ENCODE measurements at places on chromosomes 11 and 22. TPM values are rescaled to one million over a fixed set of nuclear protein-coding genes. Genes with fewer than 3 reads are reported as not detected.

DNA sequence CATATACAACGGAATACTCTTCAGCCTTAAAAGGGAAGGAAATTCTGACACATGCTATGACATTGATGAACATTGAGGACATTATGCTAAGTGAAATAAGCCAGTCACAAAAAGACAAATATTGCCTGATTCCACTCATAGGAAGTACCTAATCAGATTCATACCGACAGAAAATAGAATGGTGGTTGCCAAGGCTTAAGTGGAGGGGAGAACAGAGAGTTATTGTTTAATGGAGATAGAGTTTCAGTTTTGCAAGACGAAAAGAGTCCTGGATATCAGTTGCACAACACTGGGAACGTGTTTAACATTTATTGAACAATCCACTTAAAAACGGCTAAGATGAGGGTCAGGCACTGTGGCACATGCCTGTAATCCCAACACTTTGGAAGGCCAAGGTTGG is 45.6 kb upstream of the HIPK3 start:
- no peak for DNase-seq

The EI24 gene
- 12.4 TPM for total RNA-seq

DNA sequence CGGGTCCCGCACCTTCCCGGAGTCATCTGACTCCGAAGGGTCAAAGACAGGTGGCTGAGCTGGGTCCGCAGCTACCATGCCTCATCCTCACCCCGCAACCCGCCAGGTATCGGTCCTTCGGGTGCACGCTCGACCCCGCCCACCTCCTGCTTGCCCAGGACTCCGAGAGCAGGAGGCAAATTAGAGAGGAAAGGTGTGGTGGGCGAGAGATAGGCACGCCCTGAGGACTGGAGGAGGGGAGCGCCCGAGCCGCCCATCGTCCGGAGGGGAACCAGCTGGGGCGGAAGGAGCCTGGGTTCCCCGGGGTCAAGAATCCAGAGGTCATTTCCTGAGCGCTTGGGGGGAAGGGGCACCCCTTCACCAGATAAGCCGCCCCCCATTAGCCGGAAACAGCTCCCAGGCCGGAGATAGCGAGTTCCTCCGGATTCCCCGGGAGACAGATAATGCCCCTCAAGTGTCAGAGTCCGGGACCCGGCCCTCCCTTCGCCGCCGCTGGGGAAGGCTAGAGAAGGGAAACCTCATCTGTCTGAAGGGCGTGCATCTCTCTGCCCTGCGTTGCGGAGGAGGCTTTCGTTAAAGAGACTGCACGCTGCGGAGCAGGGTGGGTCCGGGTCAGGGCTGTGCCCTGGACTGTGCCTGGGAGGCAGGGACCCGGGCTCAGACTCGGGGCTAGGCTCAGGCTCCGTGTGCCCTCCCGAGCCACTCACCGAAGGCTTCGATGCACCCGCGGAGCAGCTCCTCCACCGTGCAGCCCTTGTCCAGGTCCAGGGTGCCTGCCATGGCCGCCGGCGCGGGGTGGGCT is 1.7 kb downstream of the RASGRP2 start:
- no peak for DNase-seq

The SYCE3 gene
- total RNA-seq = 0.80 TPM

The CDON gene
- total RNA-seq = 2.8 TPM

DNA sequence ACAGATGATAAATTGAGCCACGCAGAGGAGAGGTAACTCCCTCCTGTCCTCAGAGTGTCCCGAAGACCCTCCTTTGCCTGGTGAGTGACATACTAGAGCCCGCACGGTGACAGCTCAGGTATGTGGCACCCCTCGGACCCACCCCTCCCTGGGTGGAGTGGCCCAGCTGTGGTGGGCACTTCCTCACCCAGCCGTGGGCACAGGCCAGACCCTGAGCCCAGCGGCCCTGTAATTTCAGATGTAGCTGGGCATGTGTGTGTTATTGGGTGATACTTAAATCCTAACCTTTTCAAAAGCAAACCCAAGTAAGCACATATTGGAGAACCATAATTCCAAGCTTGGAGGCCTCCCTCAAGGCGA is 93.2 kb downstream of the WNT7B start:
- peak; percentile 41 for DNase-seq

DNA sequence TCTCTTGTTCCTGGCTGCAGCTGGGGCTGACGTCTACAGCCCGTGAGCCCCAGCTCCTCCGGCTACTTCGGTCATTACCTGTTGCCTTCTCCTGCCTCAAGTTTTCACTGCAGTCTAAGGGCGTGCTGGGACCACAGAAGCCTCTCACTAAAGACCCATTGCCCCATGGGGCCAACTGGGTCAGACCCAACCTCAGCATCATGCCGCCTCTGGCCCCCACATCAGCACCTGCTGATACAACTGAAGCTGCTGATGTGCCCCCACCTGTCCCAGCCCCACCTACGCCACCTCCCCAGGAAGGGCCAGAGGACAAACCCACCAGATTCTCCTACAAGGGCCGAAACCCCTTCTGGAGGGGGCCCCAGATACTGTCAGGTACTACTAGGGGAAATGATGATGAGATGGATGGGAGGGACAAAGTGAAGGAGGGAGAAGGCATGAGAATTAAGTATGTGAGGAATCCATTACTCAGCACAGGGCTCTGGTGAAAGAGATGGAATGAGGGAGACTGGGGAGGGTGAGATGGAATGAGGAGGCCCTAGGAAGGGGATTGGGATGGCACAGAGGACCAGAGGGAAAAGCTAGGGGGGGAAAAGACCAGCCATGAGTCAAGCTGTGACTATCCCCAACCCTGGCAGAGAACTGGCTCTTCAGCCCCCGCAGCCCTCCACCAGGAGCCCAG is 5.1 kb downstream of the C11orf42 start:
- no peak for DNase-seq
